ENCODE measurements at places on chromosomes 6 and 20.

GRCh38 chr6:140576004-140576555, 1201.6 kb upstream of the CITED2 start:
- no peak for DNase-seq

DNA sequence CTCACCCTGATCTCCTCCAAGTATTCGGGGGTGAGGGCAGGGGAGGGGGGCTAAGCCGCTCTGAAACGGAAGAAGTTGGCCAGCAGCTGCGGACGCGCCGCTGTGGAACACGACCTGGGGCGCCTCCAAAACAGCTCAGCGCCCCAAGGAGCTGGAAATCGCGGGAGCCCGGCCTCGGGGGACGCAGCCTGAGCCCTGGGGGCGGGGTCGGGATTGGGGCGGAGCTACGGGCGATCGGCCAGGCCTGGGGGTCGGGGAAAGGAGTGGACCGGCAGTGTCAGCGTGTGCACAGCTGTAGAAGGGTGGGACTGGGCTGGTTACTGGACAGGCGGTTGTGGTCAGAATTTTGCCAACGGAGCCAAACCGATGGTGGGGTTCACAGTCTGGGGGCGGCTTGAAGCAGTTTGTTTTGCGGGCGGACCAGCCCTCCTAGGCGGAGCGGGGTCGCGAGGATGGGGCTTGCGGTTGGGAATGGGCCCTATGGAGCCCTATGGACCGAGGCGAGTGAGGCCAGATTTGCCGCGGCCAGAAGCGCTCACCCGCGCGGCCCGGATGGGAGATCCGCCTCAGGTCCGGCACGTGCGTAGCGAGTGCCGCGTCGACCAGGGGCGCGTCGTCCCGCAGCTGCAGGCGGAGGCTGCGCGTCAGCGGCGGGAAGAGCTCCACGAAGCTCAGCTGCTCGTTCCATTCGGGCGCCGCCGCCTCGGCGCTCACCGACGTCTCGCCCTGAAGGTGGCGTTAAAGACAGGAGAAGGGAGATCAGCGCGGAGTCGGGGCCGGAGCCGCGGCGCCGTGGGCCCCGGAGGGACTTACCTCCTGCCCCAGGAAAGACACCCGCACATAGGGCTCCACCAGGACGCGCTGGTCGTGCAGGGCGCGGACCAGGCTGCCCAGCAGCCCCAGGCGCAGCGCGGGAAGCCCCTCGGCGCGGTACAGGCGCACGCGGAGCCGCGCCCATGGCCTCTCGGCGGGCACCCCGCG, 14.3 kb upstream of the SPAG4 start:
- DNase-seq = peak; percentile 72

DNA sequence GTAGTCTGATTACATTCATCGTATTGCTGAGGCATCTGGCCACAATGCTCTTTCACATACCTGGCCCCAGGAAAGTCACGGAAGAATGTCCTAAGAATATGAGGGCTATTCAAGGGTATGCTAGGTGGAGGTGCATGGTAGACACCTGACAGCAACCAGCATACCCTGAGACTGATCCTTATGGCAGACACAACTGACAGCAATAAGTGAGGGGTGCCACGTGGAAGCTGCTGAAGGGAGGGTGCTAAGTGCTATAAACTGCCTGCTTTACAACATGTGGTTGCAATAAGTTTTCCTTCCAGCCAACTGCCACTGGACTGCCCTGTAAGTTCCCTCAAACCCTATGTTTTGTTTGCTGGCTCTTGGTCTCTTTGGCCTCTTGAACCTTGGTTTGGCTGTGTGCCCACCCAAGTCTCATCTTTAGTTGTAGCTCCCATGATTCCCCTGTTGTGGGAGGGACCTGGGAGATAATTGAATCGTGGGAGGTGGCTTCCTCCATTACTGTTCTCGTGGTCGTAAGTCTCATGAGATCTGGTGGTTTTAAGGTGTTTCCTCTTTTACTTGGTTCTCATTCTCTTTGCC, 201.3 kb upstream of the MOCS1 start:
- no peak for DNase-seq

- DNase-seq = no peak
These were observed 85.6 kb downstream of the TRERF1 start for GRCh38 chr6:42366011-42366705.

DNA sequence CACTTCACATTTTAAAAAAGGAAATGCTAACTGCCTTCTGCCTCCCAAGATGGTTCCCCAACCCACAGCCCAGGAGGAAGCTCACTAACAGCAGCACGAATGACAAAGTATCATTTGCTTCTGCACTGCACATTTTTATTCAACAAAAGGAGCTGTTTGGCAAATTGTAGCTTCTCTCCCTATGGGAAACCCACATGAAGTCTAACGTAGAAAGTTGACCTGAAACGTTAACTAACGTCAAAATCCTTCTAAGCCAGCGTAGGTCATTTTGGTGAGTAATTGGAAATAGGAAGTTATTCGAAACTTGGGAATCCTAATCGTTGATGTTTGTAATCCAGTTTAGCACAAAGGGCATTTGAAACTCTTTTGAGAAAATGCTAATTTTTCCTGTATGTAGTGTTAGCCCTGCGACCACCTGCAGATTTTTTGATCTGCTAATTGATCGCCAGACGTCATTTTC, 2.9 kb downstream of the SALL4 start:
- no peak for DNase-seq

- DNase-seq = no peak
These were observed 41.2 kb upstream of the MTRF1L start for GRCh38 chr6:153043719-153044118.

GRCh38 chr6:38320358-38320757, 319.4 kb downstream of the BTBD9 start:
- DNase-seq = no peak

GRCh38 chr20:53847837-53848170, 222.6 kb downstream of the BCAS1 start:
- DNase-seq = no peak

Data from stimulated activated CD4-positive, alpha-beta T cell treated with anti-CD3 and anti-CD28 coated beads, Interleukin-4, amount 100 ng/mL, for 4 hours (primary cell).